Ovary (tissue), 10 donors: ENCODE measurements at places on chromosomes 4 and X. TPM values are rescaled to one million over a fixed set of nuclear protein-coding genes. Genes with fewer than 3 reads are reported as not detected.

DNA sequence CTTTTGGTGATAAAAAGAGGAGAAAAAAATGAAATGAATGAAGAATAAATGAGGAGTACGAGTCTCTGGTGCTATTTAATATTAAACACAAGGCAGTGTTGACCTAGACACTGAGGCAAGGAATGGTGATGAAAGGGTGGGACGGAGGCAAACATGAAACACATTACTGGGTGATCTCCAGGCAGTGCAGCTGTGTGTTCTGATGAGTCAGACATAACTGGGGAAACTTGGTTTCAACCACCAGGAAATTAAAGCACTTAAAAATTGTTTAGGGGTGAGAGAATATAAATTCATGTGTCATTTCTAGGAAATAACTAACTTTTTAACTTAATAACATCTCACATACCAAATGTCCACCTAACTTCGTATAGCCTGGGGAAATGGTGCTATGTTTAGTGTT lies 19.7 kb upstream of the CXCL6 start:
- no peaks in the 10 kb centered on the region for H3K4me1 ChIP-seq
- no peaks in the 10 kb centered on the region for H3K36me3 ChIP-seq
- no peak overlapping the region for H3K27ac ChIP-seq

GRCh38 chr4:147678796-147679549 lies 5.0 kb downstream of the PRMT9 start:
- H3K4me3 ChIP-seq: no peak overlapping the region
- H3K27me3 ChIP-seq: no peaks in the 10 kb centered on the region
- no peaks in the 10 kb centered on the region for H3K4me1 ChIP-seq
- no peak for DNase-seq
- H3K27ac ChIP-seq: no peak overlapping the region

- no peaks in the 10 kb centered on the region for H3K36me3 ChIP-seq
- no peak overlapping the region for H3K4me3 ChIP-seq
- H3K27me3 ChIP-seq: no peaks in the 10 kb centered on the region
- no peak for DNase-seq
Measured at GRCh38 chr4:113109106-113109718, 59.8 kb downstream of the ANK2 start.

- DNase-seq: no peak
- peak overlapping the region; percentile 84 for H3K27ac ChIP-seq
- no peaks in the 10 kb centered on the region for H3K27me3 ChIP-seq
- peaks cover 4% of the 10 kb centered on the region for H3K4me1 ChIP-seq
Measured at GRCh38 chrX:71095981-71096759, 519 bp downstream of the FOXO4 start.

GRCh38 chrX:96407072-96407471 lies 277.6 kb upstream of the DIAPH2 start:
- peak; percentile 55 for DNase-seq
- no peak overlapping the region for H3K27ac ChIP-seq
- no peaks in the 10 kb centered on the region for H3K27me3 ChIP-seq

DNA sequence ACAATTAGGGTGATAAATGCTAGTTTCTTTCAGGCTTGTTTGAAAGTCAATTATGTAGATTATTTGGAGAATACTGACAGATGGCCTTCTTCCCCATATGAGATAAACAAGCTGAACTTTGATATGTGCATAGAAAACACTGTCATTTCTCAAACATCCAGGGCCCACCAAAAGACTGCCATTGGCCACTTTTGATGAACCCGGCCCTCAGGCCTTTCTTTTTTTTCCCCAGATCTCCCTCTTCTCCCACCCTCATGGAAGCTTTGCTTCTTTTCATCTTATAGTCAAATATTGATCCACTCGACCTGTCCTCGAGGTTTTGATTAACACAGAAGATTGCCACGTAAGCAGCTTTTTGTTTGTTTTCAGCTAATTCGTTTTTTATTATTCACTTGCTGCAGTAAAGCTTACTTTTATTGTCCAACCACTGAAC lies 377.4 kb downstream of the SMARCA1 start:
- DNase-seq: no peak
- no peak overlapping the region for H3K4me3 ChIP-seq
- no peak overlapping the region for H3K27ac ChIP-seq
- no peaks in the 10 kb centered on the region for H3K4me1 ChIP-seq

DNA sequence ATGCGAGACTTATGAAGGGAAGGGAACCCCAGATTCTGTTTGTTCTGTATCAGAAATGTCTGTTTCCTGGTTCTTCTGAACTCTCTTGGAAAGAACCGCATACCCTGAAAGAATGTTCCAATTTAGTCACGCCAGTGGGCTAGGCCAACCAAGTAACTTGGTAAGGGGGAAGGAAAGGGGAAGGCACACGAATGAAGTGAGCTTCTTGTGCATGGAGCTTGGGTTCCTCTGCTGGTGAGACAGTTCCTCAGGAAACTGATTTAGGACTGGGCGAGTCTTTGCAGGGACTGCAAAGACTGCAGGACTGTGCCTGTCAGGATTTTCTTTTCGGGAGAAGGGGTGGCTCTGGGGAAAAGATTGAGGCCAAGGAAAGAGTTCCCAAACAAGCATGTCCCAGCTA lies 35.6 kb downstream of the FRMPD3 start:
- H3K4me3 ChIP-seq: no peak overlapping the region
- H3K27me3 ChIP-seq: no peaks in the 10 kb centered on the region
- DNase-seq: no peak
- H3K36me3 ChIP-seq: no peaks in the 10 kb centered on the region
- no peaks in the 10 kb centered on the region for H3K4me1 ChIP-seq

GRCh38 chr4:16384576-16384975 lies 158.3 kb upstream of the TAPT1 start:
- no peak overlapping the region for H3K4me3 ChIP-seq
- no peak overlapping the region for H3K27ac ChIP-seq
- DNase-seq: no peak
- no peaks in the 10 kb centered on the region for H3K4me1 ChIP-seq

Gene USP26
- total RNA-seq: not detected

Gene FAM9C
- not detected for total RNA-seq

Gene HSFX1
- 1.9 TPM for total RNA-seq

Gene OPRPN
- not detected for total RNA-seq

Gene TEX13B
- not detected for total RNA-seq

Gene GAGE12H
- not detected for total RNA-seq

Gene SPOCK3
- total RNA-seq: 1.7 TPM
